Stimulated activated CD4-positive, alpha-beta T cell treated with anti-CD3 and anti-CD28 coated beads, Interleukin-15, amount 100 ng/mL, for 1 hour (primary cell): ENCODE measurements at places on chromosomes 11 and 22.

DNA sequence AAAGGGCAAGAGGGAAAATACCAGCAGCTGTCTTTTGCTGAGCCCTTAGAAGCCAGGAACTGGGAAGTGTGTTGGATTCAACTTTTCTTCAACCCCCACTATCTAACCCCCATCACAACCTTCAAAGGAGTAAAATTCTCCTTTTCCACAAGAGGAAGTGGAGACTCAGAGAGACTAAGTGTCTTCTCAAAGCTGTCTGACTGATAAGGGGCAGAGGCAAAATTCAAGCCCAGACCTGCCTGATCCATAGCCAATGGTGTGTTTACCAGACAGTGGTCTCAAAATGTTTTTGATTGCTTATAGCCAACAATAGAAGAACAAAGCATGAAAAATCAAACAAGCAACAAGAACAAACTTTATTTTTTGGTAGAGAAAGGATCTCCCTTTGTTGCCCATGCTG, 707.0 kb downstream of the NTM start:
- no peak for DNase-seq

DNA sequence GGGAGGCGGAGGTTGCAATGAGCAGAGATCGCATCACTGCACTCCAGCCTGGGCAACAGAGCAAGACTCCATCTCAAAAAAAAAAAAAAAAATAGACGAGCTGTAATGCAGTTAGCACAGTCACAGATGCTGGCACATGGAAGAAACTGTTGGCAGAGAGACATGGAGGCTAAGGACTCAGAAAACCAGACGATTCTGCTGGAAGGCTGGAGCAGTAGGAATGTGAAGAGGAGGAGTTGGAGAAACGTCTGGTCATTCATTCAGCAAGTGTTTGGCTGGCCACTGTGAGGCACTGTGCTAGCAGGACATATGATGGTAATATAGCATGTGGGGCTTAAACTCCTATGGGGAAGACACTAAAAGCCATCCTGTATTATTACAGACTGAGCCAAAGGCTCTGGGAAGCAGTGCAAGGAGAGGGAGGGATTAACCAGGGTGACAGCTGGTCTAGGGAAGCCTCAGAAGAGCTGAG, 5.0 kb downstream of the UQCR10 start:
- no peak for DNase-seq

DNA sequence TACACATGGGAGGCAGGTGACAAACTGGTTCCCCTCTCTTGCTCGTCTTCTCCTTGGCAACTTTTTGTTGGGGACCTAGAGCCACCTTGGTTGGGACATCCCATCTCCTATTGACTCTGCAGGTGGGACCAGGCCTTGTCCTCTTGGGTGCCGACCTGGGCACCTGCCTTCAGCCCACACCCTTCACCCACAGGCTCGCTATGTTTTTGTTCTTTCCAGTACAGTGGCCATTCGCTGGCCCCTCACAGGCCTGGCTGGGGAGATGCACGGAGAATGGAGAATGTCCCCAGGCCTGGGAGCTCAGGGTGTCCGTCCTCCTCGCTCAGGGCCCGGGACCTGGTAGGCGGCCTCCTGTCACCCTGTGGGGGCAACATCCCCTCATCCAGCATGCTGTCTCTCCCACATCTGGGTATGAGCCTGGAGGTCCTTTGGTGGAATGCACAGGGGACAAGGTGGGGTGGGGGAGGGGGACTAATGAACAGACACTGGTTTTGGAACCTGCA, 14.9 kb upstream of the OMP start:
- no peak for DNase-seq

DNA sequence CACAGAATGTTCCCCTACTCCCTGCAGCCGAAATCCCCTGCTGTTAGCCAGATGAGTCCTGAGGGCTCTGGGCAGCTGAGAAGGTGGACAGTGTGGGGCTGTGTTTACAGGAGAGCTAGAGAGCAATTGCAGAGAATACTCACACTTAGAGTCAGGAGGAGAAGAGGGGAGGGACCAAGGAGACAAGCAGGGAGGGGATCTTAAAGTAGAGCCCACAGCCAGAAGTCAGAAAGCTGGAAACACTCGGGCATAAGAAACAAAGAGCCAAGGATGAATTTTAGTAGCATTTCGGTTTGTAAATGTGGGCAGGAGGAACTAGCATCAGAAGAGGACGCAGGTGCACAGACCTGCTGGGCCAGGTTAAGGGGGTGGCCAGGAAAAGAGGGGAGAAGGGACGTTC, 1435.9 kb downstream of the BRD1 start:
- DNase-seq, result no peak

DNA sequence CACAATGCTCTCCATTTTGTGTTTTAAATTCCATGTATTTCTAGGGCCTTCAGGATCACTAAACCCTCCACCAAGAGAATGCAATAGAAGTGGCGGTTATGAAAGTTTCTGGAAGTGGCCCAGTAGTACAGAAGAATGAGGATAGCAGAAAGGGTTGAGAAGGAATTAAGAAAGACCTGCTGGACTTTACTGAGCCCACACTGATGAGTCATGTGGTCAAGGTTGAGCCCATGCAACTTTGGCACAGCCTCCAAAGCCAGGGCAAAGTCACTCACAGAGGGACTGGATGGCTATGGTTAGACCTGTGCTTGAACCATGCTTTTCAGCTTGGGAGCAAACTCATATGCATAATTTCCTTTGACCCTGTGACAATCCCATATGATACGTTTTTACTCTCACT, 102.9 kb upstream of the PLET1 start:
- DNase-seq, result no peak

GRCh38 chr11:130622141-130622542, 173.7 kb downstream of the ADAMTS15 start:
- no peak for DNase-seq

DNA sequence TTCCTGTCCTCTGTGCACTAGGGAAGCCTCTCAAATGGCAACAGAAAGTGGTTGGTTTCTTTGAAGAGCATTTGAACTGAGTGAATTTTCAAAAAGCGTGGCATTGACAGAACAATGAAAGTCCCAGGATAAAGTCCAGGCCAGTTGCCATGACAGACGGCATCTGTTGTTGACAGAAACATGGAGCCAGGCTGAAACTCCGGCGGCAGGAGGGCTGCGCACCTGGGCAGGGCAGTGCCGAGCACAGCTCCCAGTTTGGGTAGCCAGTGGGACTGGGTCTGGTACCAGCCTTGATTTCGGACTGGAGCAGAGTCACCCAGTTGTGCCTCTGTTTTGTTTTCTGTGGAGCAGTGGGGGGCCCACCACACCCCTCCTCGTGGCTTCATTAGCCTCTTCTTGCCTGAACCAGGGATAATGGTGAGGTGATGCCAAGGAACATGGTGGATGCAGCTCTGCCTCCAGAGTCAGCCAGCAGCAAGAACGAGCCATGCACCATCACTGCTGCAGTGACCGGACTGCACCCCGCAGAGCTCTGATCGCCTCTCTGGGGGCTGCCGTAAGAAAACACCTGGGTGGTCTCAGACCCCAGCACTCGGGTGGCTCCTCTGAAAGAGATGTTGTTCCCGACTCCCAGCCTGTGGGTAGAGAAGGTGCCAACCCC, 9.8 kb upstream of the SEPTIN5 start:
- no peak for DNase-seq

DNA sequence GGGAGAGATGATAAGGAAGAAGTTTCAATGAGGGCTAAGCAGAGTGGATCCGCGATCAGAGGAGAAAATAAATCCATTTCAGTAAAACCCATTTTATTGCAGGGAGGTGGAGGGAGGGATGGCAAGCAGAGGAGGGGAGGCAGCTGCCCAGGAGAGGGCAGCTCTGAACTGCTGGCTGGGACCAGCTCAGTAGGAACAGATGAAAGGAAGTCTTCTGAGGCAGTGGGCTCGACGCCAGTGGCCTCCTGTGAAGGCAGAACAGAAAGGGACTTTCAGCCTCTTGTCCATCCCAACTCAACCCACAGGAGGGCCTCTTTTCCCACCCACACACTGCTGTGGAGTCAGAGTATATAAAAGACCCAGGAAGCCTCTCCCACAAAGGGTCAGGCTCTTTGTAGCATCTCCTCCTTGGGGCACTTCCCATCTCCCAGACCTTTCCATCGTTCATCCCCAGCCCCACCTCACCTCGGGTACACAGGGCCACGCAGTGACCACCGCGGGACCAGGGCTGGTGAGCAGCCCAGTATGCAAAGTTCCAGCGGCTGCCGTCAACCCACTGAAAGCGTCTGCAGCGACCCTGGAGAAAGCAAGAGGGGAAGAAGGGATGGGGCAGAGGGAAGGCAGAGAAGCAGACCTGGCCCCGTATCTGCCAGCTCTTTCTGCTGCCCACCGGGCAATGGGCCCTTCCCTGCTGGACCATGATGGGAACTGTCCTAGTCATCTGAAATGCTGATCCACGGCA, 3.0 kb downstream of the PRG2 start:
- DNase-seq, result no peak

DNA sequence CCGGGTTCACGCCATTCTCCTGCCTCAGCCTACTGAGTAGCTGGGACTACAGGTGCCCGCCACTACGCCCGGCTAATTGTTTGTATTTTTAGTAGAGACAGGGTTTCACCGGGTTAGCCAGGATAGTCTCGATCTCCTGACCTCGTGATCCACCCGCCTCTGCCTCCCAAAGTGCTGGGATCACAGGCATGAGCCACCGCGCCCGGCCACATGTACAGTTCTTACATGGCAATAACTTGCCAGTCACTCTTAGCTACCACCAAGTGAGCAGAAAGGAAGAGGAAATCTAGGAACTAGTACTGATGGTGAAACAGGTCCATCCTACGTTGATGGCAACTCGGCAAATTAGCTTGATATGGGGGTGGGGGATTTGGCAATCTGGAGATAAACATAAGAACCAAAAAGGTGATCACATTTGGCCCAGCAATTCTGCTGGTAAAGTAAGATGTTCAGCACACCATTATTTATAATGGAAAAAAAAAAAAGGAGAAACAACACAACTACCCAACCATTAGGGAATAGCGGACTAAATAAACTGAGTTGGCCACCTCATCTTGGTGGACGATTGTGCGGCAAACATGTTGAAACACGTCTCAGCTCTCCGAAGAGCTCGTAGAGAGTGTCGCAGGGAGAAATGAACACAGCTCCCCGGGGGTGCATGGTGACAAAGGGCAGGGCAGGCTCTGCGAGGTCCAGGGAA, 5.3 kb downstream of the NLRP6 start:
- DNase-seq, result no peak

DNA sequence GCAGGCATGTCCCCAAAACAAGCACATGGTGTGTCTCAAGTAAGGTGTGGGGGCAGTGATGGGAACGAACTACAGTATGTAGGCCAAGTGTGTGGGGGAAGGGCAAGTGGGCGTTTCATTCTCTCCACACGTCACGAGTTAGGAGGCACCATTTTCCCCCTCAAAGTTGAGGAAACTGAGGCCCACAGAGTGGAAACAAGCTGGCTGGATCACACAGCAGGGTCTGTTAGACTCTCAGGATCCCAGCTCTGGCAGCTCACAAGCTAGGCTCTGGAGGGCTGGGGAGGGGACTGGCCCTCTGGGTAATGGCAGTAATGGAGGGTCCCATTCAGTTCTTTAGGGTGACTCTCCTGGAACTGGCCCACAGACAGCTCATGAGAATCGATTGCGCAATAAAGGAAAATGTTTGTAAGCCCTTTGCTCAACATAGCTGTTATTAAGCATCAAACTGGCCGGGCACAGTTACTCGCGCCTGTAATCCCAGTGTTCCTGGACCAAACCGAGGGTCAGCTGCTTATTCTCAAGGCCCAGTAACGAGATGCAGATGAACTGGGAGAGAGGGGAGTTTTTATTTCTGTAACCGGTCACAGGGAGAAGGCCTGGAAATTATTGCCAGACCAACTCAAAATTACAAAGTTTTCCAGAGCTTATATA, 24.1 kb upstream of the TUB start:
- no peak for DNase-seq

DNA sequence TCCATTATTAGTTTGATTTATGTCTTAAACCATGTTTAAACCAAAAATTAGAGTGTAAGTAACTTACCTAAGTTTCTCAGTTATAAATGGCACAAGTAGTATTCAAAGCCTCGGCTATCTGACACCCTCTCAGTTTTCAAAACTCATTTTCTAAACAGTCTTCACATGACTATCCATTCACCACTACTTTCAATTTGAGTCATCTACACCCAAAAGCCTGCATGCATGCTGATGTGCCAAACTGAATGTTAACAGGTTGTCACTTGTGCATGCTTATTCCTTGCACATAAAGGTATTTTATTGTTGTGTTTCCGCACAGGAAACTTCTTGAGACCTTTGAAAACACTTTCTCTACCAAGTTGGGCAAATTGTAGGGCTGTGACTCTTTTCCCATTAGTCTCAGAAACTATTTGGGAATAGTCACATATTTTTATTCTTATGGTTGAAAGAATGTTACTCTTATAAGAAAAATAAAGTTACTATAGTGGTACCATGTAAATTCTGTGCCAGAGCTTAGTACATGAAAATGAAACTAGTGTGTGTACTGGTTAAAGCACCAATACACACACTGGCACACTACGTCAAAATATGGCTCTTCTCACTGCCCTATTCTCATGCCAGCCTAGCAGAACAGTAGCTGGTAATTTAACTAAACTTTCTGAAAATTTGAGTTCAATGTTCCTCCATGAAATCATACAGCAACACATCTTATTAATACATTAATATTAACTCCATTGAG, 2.2 kb upstream of the OR51E2 start:
- no peak for DNase-seq

DNA sequence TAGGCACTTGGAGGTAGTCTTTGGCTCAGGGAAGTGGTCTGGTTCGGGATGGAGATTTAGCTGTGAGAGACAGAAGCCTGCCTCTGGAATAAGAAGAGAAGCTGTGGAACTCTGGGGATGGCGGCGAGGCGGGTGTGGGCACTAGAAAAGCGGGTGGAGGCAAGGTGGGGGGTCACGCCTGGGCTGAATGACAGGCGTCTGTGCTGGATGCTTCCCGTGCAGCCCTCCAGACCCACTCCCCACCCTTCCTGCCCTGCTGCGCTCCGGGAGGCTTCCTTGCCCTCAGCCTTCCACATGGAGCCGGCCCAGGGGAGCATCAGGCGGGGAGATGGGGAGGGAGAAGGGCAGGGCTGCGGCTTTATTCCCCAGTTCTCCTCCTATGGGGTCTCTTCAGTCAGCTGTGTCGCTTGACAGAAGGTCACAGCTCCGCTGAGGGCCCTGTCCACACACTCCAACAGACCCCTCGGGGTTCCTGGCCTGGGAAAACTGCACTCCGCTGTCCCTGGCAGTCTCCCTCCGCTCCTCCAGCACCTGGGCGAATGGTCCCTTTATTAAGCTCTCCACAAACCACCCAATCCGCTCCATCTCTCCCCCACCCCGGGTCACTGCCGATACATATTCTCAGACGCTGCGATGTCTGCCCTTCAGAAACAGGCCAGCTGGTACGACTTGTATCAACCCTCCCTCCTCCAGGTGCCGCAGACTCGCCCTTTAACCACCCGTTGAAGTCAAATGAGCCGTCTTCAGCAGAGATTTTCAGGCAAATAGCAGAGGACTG, 6.2 kb downstream of the DNAJB13 start:
- no peak for DNase-seq
